ENCODE measurements at places on chromosomes 4 and X. TPM values are rescaled to one million over a fixed set of nuclear protein-coding genes. Genes with fewer than 3 reads are reported as not detected.

The WAS gene
- total RNA-seq: 0.52 TPM

The ARSH gene
- not detected for total RNA-seq

The AFP gene
- total RNA-seq: 3.2 TPM

The BGN gene
- not detected for total RNA-seq

The RAP2C gene
- total RNA-seq: 25.3 TPM

The F8A2 gene
- not detected for total RNA-seq

The TMEM187 gene
- total RNA-seq: 5.3 TPM

The ASMT gene
- total RNA-seq: 0.38 TPM

The CLDN34 gene
- not detected for total RNA-seq

Data from A549 treated with AZD2906 at 1 μM for 4 hours (cell line).